Aorta (tissue), 5 donors: ENCODE measurements at places on chromosomes 3 and 15. TPM values are rescaled to one million over a fixed set of nuclear protein-coding genes. Genes with fewer than 3 reads are reported as not detected.

Gene C3orf22
- not detected for total RNA-seq

Gene BCL2A1
- 5.1 TPM for total RNA-seq

Gene BMF
- 6.0 TPM for total RNA-seq

Gene GOLGA6L22
- total RNA-seq: not detected

Gene ZPLD1
- total RNA-seq: 0.15 TPM

Gene FOXB1
- total RNA-seq: not detected

Gene DPPA2
- total RNA-seq: not detected

Gene ZNF662
- total RNA-seq: 13.0 TPM

Gene CCNB2
- total RNA-seq: 2.2 TPM

Gene SLCO2A1
- 101 TPM for total RNA-seq

Gene KIF15
- total RNA-seq: 0.93 TPM

Gene TRH
- not detected for total RNA-seq

Gene DAZL
- not detected for total RNA-seq

Gene GOLGA6L4
- total RNA-seq: 6.8 TPM

Gene NR2E3
- total RNA-seq: 3.2 TPM

Gene HHATL
- total RNA-seq: not detected

Gene EFHB
- 0.81 TPM for total RNA-seq

Gene GPR171
- 0.96 TPM for total RNA-seq

Gene ACKR2
- 3.1 TPM for total RNA-seq

Gene B3GALNT1
- 11.8 TPM for total RNA-seq

Gene BDH1
- 5.6 TPM for total RNA-seq

Gene TMPRSS7
- not detected for total RNA-seq

Gene CEMIP
- 7.5 TPM for total RNA-seq

Gene PLXND1
- total RNA-seq: 176 TPM

Gene HRH1
- 45.1 TPM for total RNA-seq

Gene AGTR1
- 8.5 TPM for total RNA-seq

Gene XYLB
- total RNA-seq: 6.2 TPM

Gene TMED3
- total RNA-seq: 47.9 TPM

Gene IQCH
- 2.0 TPM for total RNA-seq
